ENCODE measurements at places on chromosomes 7 and 10. TPM values are rescaled to one million over a fixed set of nuclear protein-coding genes. Genes with fewer than 3 reads are reported as not detected.

PRKAR2B gene
- 7.0 TPM for polyA plus RNA-seq

ZNF680 gene
- polyA plus RNA-seq: 5.5 TPM

ANKRD30A gene
- not detected for polyA plus RNA-seq

PAX2 gene
- polyA plus RNA-seq: not detected

ARHGAP22 gene
- 1.5 TPM for polyA plus RNA-seq
